ENCODE measurements at places on chromosomes 16 and 17.

- ATAC-seq, result peak; percentile 27
Measured at GRCh38 chr17:80832266-80832676, 159.4 kb upstream of the CHMP6 start.

- no peak for ATAC-seq
Measured at GRCh38 chr17:82334622-82335394, 1.2 kb upstream of the SECTM1 start.

GRCh38 chr16:68433316-68433715 is 15.0 kb downstream of the SMPD3 start:
- no peak for ATAC-seq

GRCh38 chr17:43467981-43468581 is 15.7 kb upstream of the DHX8 start:
- peak; percentile 57 for ATAC-seq

- no peak for ATAC-seq
Measured at GRCh38 chr16:66605979-66606751, 1.7 kb downstream of the CMTM3 start.

DNA sequence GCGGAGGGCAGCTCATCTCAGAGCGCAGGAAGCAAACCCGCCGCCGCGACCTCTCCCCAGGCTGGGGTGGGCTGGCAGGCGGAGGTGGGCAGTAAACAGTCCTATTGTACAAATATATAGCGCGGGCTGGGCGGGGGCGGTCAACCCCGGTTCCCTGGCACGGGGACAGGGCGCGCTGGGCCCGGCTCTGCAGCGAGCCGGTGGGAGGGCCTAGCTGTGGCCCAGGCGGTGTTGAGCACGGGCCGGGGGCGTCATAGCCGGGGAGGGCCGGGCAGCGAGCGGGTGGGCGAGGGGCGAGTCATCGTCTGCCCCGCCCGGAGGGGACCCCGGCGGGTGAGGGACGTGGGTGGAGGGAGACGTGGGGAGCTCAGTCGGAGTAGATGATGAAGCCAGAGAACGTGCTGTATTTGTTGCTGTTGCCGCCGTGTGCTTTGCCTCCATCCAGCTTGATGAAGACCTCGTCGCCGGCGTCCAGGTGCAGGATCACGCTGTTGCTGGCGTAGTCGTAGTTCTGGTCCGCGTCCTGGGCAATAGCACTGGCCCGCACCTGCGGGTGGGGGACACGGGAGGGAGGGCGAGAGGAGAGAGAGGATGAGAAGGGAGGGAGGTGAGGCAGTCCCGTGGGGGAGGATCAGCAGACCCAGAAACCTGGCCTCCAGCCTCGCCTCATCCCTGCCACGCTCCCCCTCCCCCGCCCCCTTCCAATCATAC is 8.1 kb downstream of the C1QL1 start:
- ATAC-seq, result no peak

- peak; percentile 62 for ATAC-seq
Measured at GRCh38 chr16:56115817-56116576, 75.3 kb upstream of the GNAO1 start.

- no peak for ATAC-seq
Measured at GRCh38 chr17:36151891-36152638, 24.4 kb downstream of the TBC1D3B start.

- peak; percentile 91 for ATAC-seq
Measured at GRCh38 chr17:28427371-28427770, 21.4 kb upstream of the SLC46A1 start.

- no peak for ATAC-seq
Measured at GRCh38 chr16:75099738-75100602, 16.6 kb downstream of the LDHD start.

DNA sequence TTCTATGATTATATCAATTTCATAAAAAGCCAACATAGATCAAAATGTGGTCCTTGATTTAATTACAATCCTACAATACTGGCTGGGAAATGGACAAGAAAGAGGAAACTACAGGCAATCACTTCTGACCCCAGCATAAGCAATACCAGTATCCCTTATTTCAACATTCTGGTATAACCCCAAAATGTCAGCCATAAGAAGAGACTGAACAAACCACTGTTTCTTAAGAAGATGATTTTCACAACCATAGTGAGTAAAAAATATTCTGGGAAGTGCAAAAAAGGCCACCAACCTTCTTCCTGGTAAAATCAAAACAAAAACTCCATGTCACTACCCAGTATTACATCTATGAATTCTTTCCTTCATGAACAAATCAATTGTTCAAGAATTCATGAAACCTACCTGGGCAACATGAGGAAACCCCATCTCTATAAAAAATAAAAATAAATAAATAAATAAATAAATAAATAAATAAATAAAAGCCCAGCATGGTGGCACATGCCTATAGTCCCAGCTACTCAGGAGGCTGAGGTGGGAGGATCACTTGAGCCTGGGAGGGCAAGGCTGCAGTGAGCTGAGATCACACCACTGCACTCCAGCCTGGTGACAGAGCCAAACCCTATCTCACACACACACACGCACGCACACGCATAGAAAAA is 7.5 kb downstream of the N4BP1 start:
- no peak for ATAC-seq

GRCh38 chr16:57485916-57486857 is at the start of gene DOK4:
Gene DOK4 (minus strand): TSS chr16:57486493. CDS start chr16:57479507, 6,986 bp downstream.
- peak; percentile 96 for ATAC-seq

GRCh38 chr17:36942631-36943125 is 5.4 kb downstream of the LHX1 start:
- no peak for ATAC-seq

DNA sequence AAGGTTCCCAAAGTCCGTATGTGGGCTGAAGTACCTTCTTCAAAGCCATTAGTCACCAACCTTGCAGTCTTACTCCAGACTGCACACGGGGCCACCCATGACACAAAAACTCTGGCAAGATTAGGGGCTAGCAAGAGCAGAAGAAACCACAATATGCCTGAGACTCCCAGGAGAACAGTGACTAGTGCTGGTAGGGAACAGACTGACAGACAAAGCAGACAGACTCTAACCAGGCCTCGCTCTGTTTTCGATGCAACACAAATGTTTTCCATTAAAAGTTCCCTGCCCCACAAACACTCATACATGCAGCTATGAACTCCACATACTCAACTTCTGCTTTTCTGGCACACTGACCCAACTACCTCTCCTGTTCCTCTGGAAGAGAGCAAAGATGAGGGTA is 102.2 kb downstream of the HIC1 start:
- no peak for ATAC-seq

DNA sequence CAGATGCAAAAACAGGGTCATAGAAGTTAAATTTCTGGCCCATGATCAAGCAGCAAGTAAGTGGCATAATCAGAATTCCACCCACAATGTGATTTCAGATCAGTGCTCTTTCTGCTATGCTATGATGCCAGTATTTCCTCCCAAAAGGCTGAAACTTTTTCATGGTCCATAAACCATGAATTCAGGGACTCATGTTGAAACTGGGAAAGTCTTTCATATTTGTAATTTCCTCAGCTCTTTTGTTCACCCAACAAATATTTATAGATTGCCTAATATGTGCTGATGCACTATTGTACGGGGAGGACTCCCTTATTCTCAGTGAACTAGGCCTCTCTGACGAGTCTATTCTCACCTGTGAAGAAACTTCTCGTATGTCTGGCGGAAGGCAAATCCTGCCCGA is 156.3 kb downstream of the MYO1D start:
- no peak for ATAC-seq

DNA sequence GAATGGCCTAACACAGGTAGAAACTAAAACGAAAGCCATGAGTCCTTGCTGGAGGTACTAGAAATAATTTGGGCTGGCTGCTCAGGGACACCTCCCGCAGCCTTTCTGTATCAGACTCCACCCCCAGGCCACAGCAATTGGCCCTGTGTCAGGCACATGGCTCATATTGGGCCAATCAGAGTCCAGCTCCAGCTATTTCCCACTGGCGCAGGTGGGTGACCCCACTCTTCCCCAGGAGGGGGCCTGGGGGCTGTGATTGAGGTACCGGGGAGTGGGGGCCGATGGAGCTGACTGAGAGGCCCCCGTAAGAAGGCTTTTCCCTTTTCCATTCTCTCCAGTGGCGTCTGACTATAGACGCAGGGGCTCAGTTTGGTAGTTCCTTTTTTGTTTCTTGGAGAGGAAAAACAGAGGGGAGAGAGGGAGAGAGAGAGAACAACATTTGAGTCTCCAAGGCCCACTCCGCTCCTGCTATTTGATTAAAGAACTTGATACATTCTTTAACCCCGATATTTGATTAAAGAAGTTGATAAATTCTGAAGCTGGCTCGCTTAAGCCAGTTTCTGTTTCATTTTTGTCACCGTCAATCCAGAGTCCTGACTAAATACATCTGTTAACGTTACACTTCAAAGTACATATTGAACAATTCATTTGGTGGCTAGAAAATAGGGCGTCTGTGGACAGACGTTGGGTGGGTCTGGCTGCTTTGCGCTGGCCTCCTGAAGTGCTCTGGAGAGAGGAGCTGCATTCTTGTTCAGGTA is 26.3 kb downstream of the FOXL1 start:
- no peak for ATAC-seq

All from motor neuron (in vitro differentiated cells).